ENCODE measurements at places on chromosomes 16 and 17. TPM values are rescaled to one million over a fixed set of nuclear protein-coding genes. Genes with fewer than 3 reads are reported as not detected.

The SNAI3 gene
- not detected for total RNA-seq

The LDHD gene
- total RNA-seq = 0.43 TPM

The PLA2G15 gene
- 19.4 TPM for total RNA-seq

The SHBG gene
- 0.47 TPM for total RNA-seq

The CLDN7 gene
- total RNA-seq = 4.2 TPM

The CRYBA1 gene
- total RNA-seq = not detected

The TTYH2 gene
- total RNA-seq = 5.2 TPM

The EVI2B gene
- total RNA-seq = 0.16 TPM

The EMP2 gene
- 19.1 TPM for total RNA-seq

The MT1F gene
- total RNA-seq = not detected

The KRTAP4-5 gene
- total RNA-seq = not detected

The RDM1 gene
- total RNA-seq = 0.16 TPM

The NHLRC4 gene
- total RNA-seq = 4.7 TPM

The SLC38A8 gene
- not detected for total RNA-seq

The CCL17 gene
- not detected for total RNA-seq

The ZMYND15 gene
- not detected for total RNA-seq

The SLC22A31 gene
- total RNA-seq = not detected

The KRT9 gene
- total RNA-seq = not detected

The TBC1D3H gene
- total RNA-seq = not detected

The NARF gene
- total RNA-seq = 17.7 TPM

Measured in bronchial smooth muscle cell (primary cell).